ENCODE measurements at places on chromosomes 7 and 10.

GRCh38 chr7:75613351-75613750, 121.2 kb downstream of the SPDYE5 start:
- no peak for DNase-seq

GRCh38 chr7:909358-910329, 33.3 kb downstream of the GET4 start:
- peak; percentile 22 for DNase-seq

- peak; percentile 59 for DNase-seq
Observed at GRCh38 chr7:8190119-8190895, 71.7 kb downstream of the ICA1 start.

- no peak for DNase-seq
Observed at GRCh38 chr10:133356549-133357284, 1.1 kb downstream of the FUOM start.

DNA sequence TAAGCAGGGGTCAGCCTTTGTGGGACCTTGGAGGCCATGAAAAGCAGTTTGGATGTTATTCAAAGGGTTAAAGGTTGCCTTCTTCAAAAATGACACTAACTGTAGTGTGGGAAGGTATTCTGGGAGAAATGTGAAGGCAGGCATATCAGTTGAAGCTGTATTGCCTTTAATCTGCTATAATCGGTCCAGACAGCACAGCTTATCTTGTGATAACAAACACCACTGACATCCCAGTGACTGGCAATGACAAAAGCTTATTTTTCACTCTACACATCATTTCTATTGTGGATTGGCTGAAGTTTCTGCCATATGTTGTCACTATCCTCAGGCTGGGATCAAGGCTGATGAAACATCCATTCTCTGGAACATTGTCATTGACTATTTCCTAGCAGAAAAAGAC, 1149.2 kb downstream of the GRM8 start:
- DNase-seq: no peak

DNA sequence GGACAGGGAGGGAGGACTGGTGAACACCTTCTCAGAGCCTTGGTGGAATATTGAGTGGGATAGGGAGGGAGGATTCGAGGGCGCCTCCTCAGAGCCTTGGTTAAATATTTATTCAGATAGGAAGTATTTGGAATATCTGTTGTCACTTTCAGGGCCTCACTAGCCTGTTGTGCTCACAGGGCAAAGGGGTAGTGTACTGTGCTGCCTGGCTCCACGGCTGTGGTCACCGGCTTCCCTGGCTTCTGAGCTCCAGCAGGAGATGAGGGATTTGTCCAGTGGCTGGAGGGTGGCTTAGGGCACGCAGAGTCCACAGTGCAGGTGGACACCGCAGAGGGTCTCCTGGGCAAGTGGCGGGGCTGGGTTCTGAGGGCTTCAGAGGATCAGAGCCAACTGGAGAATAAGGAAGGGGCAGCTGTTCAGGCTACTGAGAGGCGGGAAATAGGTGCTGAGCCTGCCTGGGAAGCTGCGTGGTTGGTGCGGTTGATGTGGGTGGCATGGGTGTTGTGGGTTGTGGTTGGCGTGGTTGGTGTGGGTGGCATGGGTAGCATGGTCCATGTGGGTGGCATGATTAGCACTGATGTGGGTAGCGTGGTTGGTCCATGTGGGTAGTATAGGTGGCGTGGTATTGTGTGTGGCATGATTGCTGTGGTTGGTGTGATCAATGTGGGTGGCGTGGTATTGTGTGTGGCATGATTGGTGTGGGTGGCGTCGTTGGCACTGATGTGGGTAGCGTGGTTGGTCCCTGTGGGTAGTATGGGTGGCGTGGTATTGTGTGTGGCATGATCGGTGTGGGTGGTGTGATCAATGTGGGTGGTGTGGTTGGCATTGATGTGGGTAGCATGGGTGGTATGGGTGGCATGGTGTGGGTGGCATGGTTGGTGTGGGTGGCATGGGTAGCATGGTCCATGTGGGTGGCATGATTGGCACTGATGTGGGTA, 16.7 kb downstream of the INPP5A start:
- no peak for DNase-seq

GRCh38 chr7:107201795-107202450, 33.1 kb downstream of the HBP1 start:
- peak; percentile 50 for DNase-seq

DNA sequence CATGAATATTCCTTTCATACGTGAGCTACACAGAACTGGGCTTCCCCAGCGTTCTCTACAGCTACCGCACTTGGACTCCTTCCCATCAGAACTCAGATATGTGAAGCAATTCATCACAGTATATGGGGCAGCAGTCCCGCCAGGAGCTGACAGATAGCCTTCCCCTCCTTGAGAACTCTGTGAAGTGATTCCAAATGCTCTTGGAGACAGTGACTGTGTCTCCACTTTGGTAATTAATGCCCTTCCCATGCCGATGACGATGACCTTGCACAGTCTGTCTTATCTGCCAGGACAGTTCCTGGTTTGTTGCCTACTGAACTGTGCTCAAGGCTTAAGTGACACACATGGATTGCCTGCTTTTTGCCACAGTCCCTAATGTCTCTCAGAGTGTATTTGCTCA, 75.0 kb upstream of the AFAP1L2 start:
- DNase-seq: no peak

DNA sequence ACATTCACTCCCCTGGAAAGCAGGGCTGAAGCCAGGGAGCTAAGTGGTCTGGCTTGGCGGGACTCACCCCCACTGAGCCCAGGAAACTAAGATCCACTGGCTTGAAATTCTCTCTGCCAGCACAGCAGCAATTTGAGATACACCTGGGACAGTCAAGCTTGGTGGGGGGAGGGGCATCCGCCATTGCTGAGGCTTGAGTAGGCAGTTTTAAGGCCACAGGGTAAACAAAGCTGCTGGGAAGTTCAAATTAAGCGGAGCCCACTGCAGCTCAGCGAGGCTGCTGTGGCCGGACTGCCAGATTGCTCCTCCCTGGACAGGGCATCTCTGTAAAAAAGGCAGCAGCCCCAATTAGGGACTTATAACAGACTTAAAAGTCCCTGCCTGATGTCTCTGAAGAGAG, 108.2 kb upstream of the FAM13C start:
- DNase-seq: no peak

DNA sequence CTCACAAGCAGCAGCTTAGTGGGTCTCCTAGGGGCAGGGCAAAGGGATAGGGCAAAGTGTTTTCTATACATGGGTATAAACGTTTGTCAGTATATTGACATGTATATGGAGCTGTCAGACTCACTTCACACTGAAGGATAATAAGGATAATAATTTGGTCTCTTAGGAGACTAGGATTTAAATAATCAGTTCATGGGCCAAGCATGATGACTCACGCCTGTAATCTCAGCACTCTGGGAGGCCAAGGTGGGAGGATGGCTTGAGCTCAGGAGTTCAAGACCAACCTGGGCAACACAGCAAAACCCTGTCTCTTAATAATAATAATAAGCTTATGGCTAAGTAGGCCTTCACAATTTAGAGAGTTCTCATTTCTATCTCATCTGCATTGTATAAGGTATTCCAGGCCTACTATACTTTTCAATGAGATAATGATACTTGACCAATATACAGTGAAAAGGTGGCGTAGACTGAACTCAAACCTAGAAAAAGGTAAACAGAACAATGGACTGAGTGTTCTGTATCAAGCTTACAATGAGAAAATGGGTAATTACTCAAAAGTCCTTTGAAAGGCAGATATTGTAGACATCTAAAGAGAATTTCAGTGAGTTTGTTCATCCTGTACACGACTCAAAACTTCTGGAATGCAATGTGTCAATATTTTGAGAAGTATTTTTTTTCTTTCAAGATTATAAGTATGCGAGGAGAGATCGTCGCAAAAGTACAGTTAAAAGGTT, 7.0 kb downstream of the GSAP start:
- peak; percentile 47 for DNase-seq

DNA sequence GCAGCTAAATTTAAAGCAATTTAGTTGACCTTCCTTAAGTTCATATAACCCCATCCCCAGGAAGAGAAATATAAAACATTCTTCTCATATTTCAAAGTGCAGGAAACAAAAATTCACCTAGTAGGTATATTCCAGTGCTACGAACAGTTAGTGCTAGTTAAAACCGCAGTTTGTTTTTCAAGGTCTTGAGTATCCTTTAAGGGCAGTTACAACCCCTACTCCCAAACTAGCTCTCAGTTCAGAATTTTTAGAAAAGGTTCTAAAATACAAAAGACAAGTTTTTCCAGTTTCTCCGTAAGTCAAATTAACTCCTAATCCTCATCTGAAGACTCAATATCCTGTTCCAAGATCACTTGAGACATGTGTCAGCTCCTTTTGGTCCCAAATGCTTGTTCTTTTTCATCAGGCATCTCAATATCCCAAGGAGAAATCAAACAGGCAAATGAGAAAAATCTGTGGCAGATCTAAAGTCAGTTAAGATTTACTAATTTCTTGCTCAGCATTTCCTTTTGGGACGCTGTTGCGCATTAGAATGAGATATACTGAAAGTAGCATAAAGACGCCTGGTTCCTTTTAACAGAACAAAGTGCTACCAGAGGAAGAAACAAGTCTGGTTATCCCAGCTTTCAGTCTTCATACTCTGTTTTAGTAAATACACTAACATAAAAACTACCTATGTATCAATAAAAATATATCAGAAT, 51.8 kb downstream of the ARHGAP12 start:
- no peak for DNase-seq

DNA sequence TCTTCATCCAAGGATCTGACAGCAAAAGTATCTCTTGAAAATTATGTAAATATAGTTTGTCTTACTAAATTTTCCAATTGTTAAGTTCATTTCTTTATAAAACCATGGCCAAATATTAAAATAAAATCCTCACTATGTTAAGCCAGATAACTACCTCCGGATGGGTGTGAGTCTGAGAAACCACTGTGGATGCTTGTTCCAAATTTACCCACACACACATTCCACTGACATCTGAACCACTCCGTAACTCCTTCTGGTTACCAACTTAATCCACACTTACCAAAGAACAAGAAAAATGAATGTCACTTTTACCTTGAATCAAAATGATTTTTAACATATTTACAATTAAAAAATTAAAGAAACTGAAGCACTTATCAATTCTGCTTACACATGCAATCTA, 19.7 kb downstream of the CYTH3 start:
- DNase-seq: no peak

- no peak for DNase-seq
Observed at GRCh38 chr10:112213098-112213823, 29.7 kb upstream of the GPAM start.

GRCh38 chr7:34739651-34740300, 81.8 kb downstream of the NPSR1 start:
- no peak for DNase-seq

DNA sequence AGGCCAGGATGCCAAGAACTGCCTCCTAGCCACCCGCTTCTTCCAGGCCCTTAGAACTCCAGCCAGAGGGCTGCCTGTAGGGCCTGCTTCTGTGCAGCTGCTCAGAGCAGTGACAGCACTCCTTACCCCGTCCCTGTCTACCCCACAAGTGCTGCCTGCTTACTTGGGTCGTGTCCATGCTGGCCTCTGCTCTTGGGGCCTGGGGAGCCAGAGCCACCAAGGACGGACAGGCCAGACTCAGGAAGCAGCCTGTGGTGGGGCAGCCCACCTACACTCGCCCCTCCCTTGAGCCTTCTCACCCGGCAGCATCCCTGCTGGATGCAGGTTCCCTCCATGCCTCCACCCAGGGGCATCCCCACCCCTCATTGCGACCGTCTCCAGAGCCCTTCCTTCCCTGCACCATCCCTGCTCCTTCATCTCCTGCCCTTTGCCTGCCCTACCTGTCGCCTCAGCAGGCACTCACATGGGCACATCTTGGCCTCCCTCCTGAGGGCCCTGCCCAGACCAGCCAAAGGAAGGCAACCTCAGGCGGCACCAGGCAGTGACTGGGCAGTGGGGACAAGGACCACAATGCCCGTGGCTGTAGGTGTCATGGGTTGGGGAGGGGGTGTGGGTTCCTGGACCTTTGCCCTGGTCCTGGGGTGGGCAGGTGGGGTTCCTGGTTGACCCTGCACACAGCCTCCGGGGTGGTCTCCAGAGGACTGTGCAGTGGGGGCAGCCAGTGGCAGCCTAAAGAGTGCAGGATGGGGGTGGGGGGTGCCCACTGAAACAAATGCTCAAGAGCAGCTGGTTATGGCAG, 78.0 kb upstream of the TNS3 start:
- no peak for DNase-seq

DNA sequence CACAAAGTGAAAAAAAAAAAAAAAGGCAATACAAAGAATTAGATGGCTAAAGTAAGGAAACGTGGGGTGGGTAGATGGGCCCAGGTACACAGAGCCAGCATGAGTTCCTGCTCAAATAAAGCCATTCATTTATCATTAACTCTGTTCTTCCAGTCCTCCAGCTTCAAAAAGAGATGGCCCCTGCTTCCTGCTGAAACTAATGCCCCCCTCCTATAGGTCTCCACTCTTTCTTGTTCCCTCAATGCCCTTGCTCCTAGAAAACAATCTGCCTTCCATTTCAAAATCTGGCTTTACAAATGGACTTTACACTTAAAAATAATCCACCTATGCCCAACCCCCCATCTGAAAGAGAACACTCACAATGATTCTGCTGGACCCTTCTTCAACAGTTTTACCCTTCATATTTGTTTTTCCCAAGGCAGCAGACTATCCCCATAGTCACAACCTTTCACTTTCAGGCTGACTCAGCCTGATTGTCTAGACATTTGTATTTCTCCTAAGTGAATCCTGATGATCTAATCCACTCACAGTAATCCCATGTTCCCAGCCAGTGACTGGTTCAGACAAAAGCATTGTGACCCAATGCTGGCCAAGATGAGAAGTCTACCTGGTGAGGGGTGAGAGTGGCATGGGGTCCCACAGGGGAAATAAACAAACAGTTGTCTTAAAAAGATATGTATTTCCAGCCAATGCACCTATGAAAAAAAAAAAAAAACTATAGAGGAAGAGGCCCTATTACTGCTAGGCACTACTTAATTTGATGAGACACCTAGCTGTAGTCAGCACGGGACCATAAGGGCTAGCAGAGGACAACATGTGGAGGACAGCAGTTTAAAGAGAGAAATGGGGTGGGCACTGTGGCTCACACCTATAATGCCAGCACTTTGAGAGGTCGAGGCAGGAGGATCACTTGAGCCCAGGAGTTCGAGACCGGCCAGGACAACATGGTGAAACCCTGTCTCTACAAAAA, 74.6 kb upstream of the GRID1 start:
- peak; percentile 39 for DNase-seq

DNA sequence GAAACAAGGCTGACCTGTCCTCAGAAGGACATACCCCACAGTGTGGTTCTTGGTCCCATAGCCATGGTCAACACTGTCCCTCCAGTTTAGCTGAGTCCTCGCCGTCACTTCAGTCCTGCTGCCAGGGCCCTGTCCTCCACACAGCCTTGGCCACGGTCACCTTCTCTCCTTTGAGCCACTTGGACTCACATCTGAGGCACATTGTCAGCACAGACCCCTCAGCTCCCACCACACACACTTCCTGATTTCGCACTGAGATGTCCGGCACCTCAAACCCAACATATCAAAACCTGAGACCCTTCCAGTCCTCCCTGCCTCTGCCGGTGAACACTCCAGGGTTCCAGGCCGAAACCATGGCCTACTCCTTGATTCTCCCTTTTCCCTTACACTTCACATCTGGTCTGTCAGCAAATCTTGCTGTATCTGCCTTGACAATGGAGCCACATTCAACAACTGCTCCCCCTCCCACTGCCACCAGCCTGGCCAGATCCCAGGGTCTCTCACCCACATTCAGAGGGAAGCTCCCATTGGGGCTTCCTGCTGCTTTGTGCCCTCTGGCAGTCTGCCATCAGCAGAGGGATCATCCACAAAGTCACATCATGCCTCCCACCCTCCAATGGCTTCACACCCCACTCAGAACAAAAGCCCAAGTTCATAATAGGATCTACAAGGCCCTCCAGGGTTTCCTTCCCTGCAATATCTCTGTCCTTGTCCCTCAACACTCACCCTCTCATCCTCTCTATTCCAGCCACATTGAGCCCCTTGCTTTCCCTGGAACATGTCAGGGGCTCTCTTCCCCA, 219.6 kb upstream of the SHH start:
- DNase-seq: no peak
